ENCODE measurements at places on chromosomes 16 and 17. TPM values are rescaled to one million over a fixed set of nuclear protein-coding genes. Genes with fewer than 3 reads are reported as not detected.

The NTN1 gene
- 2.9 TPM for polyA plus RNA-seq

GRCh38 chr17:79549141-79549915, 61.5 kb downstream of the RBFOX3 start:
- H3K36me3 ChIP-seq = no peaks in the 10 kb centered on the region
- no peak overlapping the region for H3K27ac ChIP-seq

DNA sequence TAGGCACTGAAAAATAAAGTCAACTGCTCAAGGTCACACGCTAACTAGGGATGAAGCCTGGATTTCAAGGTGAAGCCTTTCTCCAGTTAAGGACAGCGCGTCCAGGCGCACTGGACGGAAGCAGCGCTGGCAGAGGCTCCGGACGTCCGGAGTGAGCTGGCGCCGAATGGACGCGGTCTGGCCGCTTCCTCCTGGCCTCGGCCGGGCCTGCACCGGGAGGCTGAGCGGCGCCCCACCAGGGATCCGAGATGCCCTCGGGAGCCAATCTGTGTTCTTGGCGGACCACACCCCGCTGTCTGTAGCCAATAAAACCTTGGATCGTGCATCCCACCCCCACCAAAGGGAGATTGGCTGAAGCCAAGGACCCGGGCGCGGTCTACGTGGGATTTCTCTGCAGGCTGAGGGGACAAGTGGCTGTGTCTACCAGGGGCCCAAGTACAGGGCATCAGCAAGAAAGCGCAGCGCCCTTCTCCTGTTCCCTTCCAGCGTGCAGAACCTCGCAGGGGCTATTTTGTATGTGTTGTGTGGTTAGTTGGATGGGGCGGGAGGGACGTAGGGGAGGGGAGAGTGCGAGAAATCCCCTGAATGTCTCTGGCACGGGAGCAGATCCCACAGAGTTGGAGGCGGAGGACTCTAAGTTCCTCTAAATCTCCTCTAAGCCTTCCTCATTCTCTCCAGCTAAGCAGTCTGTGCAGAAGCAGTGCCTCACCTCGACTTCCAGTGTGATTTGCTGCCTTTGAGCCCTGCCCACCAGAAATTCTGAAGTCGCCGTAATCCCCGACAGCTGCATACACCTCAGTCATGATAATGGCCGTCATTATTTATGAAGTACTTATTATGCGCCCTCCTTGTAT, 2.5 kb upstream of the AKAP10 start:
- H3K27me3 ChIP-seq = no peaks in the 10 kb centered on the region
- no peaks in the 10 kb centered on the region for H3K36me3 ChIP-seq
- no peak overlapping the region for H3K27ac ChIP-seq
- H3K4me1 ChIP-seq = peaks cover 28% of the 10 kb centered on the region
- DNase-seq = peak; percentile 34
- no peak overlapping the region for H3K4me3 ChIP-seq

GRCh38 chr16:50323335-50324011, 45.3 kb downstream of the BRD7 start:
- H3K4me3 ChIP-seq = no peak overlapping the region
- no peak for DNase-seq
- no peak overlapping the region for H3K27ac ChIP-seq
- H3K4me1 ChIP-seq = no peaks in the 10 kb centered on the region

- peaks cover 16% of the 10 kb centered on the region for H3K36me3 ChIP-seq
- H3K4me1 ChIP-seq = peaks cover 22% of the 10 kb centered on the region
- H3K4me3 ChIP-seq = peak overlapping the region; percentile 50
- peak; percentile 30 for DNase-seq
- peak overlapping the region; percentile 65 for H3K27ac ChIP-seq
Measured at GRCh38 chr16:67431775-67432505, 1.0 kb downstream of the HSD11B2 start.

The GP1BA gene
- 0.05 TPM for polyA plus RNA-seq

The TGFB1I1 gene
- polyA plus RNA-seq = 49.3 TPM

The CD300LB gene
- 0.25 TPM for polyA plus RNA-seq

DNA sequence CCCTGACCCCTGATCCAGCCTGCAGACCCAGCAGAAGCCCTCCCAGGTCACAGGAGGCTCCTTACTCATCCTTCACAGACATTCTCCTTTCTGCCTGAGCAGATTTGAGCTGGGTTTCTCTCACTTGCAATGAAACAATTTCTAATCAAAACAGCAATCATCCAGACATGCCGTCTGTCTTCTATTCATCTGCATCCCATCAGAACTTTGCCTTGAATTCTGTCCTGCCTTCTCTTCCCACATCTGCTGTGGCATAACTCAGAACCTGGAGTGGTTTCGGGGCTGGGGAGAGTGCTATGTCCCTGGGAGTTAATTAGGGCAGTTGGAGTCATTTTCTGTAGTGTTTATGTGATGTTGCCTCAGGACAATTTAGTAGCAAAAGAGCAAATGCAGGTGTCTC, 278.6 kb downstream of the CBLN1 start:
- no peaks in the 10 kb centered on the region for H3K4me1 ChIP-seq
- no peaks in the 10 kb centered on the region for H3K27me3 ChIP-seq
- no peak overlapping the region for H3K4me3 ChIP-seq
- H3K36me3 ChIP-seq = no peaks in the 10 kb centered on the region
- H3K27ac ChIP-seq = peak overlapping the region; percentile 60

GRCh38 chr16:11788914-11789313, 8.1 kb downstream of the ZC3H7A start:
- no peaks in the 10 kb centered on the region for H3K27me3 ChIP-seq
- no peak overlapping the region for H3K4me3 ChIP-seq
- no peak overlapping the region for H3K27ac ChIP-seq
- no peaks in the 10 kb centered on the region for H3K36me3 ChIP-seq
- DNase-seq = no peak

The FOXO3B gene
- 0.37 TPM for polyA plus RNA-seq

GRCh38 chr17:56679115-56679776, 85.7 kb downstream of the NOG start:
- peak overlapping the region; percentile 29 for H3K4me3 ChIP-seq
- DNase-seq = peak; percentile 74
- H3K27me3 ChIP-seq = peaks cover 73% of the 10 kb centered on the region
- H3K4me1 ChIP-seq = peaks cover 12% of the 10 kb centered on the region

The HCRT gene
- not detected for polyA plus RNA-seq
